Stimulated activated CD4-positive, alpha-beta T cell treated with anti-CD3 and anti-CD28 coated beads, Interleukin-1b, Interleukin-23, amount 100 ng/mL, for 4 hours (primary cell): ENCODE measurements at places on chromosomes 6 and 20.

- no peak for DNase-seq
Measured at GRCh38 chr20:61924211-61924857, 141.3 kb downstream of the TAF4 start.

- no peak for DNase-seq
Measured at GRCh38 chr6:168183613-168183970, 104.6 kb upstream of the FRMD1 start.

DNA sequence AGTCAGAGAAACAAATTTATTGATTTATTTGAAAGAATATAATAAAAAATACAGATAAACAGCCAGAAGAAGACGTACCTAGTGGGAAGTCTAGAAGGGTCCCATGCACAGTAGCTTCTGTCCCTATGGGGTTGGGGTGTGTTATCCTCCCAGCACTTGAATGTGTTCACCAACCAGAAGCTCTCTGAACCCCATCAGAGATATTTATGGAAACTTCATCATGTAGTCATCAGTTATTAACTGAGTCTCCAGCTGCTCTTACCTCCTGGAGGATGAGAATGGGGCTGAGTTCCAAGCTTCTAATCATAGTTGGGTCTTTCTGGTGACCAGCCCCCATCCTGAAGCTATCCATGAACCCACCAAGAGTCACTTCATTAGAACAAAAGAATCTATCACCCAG, 15.4 kb upstream of the USP45 start:
- no peak for DNase-seq

GRCh38 chr6:16739329-16739801, 21.9 kb downstream of the ATXN1 start:
- DNase-seq, result no peak

GRCh38 chr6:113401231-113401630, 455.9 kb upstream of the MARCKS start:
- no peak for DNase-seq

DNA sequence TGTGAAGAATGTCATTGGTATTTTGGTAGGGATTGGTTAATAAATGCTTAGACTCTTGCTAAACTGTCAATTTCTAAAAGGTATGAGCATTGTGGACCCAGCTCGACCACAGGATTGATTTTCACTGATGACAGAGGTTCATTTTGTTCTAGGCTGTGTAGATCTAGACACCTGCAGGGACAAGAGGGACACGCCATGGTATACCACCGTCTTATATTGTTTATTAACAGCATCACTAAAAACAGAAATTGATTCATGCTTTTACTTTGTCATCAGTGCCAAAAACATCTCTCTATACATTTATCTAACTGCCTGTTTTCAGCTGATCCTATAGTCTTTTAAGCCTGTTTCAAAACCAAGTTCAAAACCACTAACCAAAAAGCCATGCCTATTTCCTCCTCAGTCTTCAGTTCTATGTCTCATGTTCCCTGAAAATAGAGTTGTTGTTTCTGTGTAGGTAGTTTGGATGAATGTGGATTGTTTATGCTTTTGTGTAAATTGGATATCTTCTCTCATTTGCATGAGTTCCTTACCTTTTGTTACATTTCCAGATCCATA, 109.8 kb downstream of the JAG1 start:
- no peak for DNase-seq

DNA sequence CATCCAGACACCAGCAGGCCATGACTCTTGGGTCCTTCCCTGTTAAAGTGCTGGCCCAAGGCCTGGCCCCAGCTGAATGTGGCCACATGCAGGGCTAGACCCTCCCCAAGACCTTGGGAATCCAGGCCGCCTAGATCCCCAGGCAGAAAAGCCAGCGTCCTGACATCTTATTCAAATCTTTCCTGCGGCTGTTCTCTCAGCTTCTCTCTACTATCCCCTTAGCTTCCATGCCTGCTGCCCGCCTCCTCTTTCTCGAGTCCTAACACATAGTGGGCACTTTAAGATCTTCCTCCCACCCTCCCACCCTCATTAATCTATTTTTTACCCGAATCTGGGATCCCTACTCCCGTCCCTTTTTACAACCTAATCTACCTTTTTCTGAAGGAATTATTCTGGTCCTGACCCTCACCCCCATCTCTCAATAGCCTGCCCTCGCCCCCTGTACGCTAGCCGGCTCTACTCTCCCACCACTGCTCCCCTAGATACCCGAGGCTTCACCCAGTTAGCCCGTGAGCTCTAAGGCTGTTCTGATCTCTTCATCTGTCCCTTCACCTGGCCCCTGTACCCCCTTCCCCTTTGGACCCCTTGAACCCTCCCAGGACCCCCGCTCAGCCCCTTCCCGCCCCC, at the start of gene CCHCR1:
Gene CCHCR1 (minus strand): TSS at position 290 of the 627 bp plus-strand sequence. CDS start 202 bp downstream, at position 88.
- no peak for DNase-seq

DNA sequence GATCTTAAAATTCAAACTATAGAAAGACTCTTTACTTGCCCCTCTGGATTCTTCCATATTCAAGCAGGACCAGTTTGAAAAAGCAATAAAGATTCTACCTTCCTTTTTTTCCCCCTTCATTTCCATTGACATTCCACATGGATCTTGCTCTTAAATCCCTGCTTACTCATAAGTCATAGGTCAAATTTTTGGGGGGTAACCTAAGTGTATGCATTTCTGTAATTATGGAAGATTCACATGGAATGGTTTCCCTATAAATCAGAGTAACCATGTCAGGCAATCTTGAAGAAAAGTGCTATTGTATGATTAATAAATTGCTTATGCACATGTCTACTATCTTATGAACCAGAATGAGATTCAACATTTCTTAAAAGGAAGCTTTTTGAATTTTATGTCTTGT, 551.0 kb downstream of the HAO1 start:
- no peak for DNase-seq

GRCh38 chr6:35368038-35368887, 25.9 kb downstream of the PPARD start:
- no peak for DNase-seq

GRCh38 chr6:56671651-56672461, 29.2 kb upstream of the DST start:
- DNase-seq, result no peak

- DNase-seq, result no peak
Measured at GRCh38 chr6:13710552-13711323, 897 bp downstream of the RANBP9 start.

GRCh38 chr20:46458866-46459750, 52.7 kb upstream of the ELMO2 start:
- DNase-seq, result no peak

DNA sequence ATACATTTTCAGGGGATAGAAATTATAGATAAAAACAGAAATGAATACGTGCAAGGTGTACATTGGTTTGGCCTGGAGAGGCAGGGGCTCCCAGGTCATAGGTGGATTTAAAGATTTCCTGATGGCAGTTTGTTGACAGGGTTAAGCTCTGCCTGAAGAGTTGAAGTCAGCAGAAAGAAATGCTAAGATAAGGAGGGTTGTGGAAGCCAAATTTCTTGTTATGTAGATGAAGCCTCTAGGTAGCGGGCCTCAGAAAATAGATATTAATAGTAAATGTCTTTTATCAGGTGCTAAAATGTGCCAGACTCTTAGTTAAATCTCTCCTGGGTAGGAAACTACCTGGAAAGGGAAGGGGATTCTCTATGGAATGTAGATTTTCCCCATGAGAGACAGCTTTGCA, 188.8 kb downstream of the CDH26 start:
- no peak for DNase-seq

DNA sequence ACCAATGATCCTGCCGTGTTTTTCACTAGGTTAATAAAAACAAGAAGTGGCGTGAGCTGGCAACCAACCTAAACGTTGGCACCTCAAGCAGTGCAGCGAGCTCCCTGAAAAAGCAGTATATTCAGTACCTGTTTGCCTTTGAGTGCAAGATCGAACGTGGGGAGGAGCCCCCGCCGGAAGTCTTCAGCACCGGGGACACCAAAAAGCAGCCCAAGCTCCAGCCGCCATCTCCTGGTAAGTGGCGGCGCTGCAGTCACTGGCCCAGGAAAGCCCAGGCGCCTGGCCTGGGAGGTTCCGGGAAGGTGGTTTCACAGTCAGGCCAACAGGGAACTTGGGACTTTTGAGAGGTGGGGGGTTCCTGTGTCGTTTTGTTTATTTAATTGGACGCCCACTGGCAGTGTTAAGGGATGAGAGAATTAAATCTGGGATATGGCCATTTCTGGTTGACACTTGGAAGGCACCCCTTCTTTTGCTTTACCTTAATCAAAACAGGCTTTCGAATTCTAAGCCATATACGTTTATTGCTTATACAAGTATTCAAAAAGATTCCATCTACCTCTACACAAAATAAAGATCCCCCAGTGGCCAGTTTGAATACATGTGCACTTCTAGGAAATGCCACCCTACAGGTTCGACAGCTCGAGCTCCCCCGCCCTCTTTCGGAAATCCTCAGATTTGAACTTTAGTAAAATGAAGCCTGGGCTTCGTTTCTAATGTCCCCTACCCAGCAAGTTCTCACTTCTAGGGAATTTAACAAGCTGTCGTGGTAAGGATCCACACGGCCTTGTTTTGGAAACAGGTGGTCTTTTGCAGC, 138.9 kb downstream of the TMEM242 start:
- DNase-seq, result peak; percentile 50

DNA sequence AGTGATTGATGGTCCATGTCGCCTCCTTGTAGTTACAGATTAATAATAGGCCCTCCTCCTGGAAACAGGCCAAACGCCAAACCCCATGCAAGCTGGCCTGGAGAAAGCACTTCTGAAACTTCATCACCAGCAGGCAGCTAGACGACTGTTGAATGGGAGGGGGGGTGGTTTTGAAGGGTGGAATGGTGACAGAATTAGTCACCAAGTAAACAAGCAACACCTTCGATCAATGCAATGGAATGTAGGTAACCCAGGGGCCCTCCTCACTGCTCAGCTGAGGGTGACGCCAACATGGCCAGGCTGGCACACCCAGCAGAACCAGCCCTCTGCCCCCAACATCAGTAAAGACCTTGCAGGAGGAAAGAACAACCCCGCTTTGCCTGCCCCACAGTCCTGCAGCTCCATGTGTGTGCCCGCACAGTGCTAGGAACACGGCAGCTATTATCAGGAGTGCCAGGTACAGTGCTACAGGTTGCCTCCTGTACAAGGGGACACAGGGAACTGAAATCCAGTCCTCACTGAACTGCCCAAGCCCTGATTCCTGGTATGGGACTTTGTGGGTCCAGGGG, 2.7 kb downstream of the BCAS1 start:
- DNase-seq, result no peak

GRCh38 chr6:81901551-81901966, 149.1 kb upstream of the TENT5A start:
- no peak for DNase-seq

GRCh38 chr6:93787841-93788240, 368.5 kb upstream of the EPHA7 start:
- no peak for DNase-seq

- no peak for DNase-seq
Measured at GRCh38 chr20:25148982-25149846, 46.3 kb upstream of the ENTPD6 start.

- peak; percentile 23 for DNase-seq
Measured at GRCh38 chr20:37336369-37337207, 9.4 kb upstream of the SRC start.

- no peak for DNase-seq
Measured at GRCh38 chr6:50824552-50824951, 5.9 kb downstream of the TFAP2B start.

DNA sequence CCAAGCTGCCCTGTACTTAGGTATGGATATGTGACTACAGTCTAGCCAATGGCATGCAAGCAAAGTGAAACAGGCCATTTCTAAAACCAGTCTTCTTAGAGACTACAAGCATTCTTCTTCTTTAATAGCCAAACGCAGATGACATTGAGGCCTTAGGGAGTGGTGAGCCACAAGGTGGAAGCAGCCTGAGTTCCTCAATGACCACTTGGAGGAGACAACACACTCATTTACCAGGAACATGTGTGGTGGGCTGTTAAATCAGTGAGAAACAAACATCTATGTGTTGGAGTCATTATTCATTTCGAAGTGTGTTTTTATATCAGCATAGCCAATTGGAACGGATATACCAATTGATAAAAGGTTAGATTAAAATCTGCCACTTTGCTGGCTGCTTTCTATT, 122.0 kb downstream of the GFRAL start:
- no peak for DNase-seq

GRCh38 chr6:114162691-114163347, 180.0 kb downstream of the HS3ST5 start:
- DNase-seq, result no peak

- no peak for DNase-seq
Measured at GRCh38 chr6:118650582-118651281, 659 bp downstream of the CEP85L start.

GRCh38 chr6:110874880-110875547, 429 bp downstream of the AMD1 start:
- DNase-seq, result peak; percentile 11

- DNase-seq, result no peak
Measured at GRCh38 chr20:37299718-37300528, 10.5 kb downstream of the MANBAL start.

GRCh38 chr6:277746-278145, 14.5 kb upstream of the DUSP22 start:
- no peak for DNase-seq

DNA sequence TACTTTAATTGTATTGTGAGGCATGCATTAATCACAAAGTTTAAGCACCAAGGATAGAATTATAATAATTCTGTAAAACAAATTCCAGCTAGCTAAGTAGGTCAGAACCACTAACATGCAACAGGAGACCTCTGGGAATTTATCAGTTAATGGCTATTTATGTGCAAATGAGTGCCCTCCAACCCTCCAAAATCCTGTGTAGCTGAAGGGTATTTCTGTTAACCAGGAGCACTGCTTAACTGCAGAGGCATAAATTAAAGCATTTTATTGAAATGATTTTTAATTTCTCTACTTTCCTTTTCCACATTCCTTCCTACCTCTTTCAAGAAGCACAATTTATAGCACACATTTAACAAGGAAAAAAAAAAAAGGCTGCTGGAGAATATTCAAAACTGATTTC, 77.0 kb downstream of the MMS22L start:
- no peak for DNase-seq

DNA sequence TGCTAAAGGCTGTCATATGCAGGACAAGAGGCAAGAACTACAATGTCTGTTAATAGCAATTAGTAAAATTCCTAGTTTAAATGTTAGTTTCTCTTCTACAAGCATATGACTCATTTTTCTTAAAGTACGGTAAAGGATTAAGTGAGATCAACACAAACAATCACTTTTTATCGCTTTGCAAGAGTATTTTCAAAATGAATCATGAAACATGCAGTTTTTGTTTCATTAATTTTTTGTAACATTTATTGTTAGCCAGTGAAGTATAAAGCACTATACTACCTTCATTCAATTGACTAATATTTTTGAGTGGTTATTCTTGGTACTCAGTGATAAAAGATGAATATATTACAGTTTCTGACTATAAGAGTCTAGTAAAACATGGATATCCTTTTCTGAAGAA, 138.6 kb downstream of the AHI1 start:
- DNase-seq, result no peak
